Activated CD4-positive, alpha-beta T cell treated with anti-CD3 and anti-CD28 coated beads for 48 hours (primary cell): ENCODE measurements at places on chromosomes 1 and 21.

DNA sequence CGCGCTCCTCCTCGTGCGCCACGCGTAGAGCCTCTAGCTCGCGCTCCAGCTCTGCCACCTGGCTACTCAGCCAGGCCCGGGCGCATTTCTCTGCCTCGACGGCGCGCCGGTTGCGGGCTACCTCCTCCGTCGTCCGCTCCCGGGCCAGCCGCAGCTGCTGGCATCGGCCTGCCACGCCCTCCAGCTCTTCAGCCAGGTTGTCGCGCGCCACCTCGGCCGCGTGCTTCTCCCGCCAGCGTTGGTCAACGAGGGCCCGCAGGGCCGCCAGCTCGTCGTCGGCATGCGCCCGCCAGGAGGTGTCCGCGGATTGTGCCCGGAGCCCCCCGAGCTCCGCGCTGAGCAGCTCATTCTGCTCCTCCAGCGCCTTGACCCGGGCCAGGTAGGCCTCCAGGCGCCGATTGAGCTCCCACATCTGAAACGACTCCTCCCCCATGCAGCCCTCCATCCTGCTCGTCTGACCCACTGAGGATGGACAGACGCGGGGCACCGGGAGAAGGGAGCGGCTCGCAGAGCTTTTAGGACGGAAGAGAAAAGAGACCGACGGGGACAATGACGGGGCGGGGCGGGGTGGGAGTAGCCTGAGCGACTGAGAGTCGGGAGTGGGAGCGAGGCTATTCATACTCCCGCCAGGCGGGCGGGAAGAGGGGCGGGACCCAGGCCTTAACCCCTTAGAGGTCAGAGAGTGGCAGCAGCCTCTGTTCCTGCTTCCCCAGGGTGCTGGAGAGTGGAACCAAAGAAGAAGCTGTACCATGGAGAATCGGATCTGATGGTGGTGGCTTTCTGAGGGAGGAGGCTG lies at the start of gene NES:
Gene NES, minus strand, starts transcription at position 588 of the 796 bp plus-strand sequence. Its CDS starts 143 bp downstream, at position 445.
- no peak for DNase-seq

GRCh38 chr1:7582460-7582972 lies 188.6 kb upstream of the VAMP3 start:
- no peak for DNase-seq

DNA sequence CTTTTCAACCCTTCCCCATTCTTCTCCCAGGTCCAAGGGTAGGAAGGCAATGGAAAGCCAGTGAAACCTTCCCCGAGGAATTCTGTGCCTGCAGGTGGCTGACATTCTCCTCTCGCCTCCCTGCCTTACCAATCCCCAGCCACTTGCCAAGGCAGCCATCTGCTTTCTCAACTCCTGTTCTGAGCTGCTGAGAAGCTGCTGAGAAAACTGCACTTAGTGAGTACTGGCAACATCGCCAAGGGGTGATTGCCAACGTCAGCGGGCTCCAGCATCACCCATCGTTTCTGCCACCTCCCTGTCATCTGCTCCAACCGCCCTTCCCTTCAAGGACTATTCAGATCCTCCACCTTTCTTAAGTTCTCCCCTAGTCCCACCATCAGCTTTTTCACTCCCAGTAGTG lies 106.0 kb downstream of the PTPRU start:
- DNase-seq: no peak

DNA sequence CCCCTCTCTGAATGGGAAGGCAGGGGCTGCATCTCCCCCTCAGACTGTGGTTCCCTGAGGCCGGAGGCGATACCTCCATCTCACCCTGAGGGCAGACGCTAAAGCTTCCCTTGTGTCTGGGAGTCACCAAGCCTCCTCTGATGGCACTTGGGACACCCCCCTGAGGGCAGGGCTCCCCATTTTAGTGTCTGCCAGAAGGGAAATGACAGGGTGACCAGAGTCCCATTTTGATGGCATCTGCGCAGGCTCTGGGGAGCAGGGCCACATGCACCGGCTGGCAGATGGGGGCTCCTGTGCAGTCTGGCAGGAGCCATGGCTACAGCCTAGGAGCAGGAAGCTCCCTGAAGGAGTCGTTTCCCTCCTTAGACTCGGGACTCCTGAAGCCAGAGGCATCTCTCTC lies 1.7 kb downstream of the S100A2 start:
- no peak for DNase-seq

DNA sequence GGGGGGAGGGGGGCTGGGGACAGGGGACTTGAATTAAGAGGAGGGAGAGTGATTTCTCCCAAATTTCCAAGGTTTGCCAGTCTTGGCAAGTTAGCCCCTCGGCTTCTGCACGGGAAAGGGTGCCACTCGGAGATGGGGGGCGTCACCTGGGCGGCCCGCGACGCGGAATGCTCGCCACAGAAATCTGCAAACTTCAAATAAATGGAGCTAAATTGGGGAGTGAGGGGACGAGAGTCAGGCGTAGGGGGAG lies 885 bp upstream of the SSBP3 start:
- no peak for DNase-seq

DNA sequence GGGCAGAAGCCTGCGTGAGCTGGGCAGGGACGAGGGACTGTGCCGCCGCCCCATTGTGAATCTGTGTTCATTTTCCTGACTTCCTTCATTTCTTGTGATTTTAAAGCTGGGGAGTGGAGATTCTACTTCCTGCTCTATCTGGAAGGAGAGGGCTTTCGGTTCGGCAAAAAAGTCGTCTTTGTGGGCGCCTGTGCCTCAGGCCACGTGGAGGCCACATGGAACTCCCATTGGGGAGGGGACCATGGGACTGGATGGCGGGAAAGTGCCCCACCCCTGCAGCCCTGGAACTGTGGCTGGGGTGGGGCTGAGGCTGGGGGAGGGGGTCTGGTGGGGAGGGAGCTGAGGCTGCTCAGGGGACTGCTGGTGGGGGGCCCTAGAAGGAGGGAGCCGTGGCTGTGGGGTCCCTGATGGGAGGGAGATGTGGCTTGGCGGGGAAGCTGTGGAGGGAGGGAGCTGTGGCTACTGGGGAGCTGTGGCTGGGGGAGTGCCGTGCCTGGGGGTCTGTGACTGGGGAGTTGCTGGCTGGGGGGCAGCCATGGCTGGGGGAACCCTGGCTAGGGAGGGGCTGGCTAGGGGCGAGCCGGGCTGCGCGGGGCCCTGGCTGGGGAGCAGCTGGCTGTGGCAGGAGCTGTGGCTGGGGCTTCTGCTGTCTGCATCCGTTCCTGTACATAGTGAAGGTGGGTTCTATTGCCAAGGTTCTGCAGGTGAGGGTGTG lies 31.5 kb downstream of the COL18A1 start:
- DNase-seq: no peak

GRCh38 chr1:64755361-64755760 lies 10.5 kb downstream of the RAVER2 start:
- no peak for DNase-seq

- DNase-seq: no peak
Measured at GRCh38 chr21:17711896-17712295, 99.2 kb upstream of the BTG3 start.

DNA sequence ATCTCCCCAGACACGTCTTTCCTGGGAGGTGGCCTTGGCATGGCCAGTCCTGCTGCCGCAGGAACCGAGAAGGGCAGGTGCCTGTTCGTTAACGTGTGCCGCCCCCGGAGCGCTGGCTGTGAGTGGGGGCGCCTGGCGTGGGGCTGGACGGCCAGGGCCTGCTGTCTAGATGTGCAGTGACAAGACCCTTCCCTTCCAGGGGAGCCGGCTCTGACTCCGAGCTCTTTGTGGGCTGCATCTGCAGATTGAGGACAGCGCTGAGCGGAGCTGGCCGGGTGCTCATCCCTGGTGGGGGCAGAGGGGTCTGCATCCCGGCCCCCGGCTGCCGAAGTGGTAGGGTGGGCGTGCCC lies 13.0 kb downstream of the COL18A1 start:
- DNase-seq: no peak

GRCh38 chr1:32303997-32304622 lies 12.2 kb downstream of the HDAC1 start:
- no peak for DNase-seq

DNA sequence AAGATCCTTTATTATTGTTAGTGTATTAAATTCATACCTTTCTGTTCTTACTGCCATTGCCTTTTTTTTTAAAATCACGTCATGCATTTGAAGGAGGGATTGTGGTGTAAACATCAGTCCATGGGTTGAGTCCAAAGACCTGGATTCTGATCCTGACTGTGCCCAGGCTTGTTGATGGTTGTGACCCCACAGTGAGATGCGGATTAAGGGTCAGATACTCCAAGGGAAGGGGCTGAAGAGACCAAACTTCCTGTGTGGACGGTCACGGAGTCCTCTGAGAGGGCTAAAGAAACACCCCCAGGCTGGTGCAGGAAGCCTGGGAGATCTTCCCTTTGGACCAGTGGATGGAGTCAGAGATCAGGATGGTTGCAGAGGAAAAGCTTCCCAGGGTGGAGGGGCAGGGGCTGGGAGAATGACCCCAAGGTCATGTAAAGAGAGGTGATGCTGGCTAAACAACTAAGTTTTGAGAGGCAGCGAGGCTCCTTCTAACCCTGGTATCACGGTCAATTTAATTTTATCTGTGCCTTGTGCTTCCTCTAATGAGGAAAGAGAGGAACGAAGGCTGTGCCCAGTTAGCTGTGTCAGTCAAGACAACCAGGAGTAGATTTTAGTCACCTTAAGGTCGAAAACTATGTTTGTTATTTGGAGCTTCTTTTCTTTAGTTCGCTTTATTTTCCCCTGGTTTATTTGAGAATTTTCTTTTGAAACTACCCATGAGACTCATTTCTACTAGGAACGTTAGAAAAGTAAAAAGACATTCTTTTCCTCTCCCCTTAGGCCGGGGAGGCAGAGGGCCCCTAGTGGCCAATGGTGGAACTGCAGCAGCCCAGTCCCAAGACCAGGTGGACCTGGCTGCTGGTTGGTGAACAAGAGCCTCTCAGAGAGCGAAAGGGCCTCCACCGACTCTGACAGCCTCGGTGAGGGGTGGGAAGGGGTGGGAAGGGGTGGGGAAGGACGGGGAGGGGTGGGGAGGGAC lies 8.7 kb upstream of the GPR161 start:
- peak; percentile 92 for DNase-seq

DNA sequence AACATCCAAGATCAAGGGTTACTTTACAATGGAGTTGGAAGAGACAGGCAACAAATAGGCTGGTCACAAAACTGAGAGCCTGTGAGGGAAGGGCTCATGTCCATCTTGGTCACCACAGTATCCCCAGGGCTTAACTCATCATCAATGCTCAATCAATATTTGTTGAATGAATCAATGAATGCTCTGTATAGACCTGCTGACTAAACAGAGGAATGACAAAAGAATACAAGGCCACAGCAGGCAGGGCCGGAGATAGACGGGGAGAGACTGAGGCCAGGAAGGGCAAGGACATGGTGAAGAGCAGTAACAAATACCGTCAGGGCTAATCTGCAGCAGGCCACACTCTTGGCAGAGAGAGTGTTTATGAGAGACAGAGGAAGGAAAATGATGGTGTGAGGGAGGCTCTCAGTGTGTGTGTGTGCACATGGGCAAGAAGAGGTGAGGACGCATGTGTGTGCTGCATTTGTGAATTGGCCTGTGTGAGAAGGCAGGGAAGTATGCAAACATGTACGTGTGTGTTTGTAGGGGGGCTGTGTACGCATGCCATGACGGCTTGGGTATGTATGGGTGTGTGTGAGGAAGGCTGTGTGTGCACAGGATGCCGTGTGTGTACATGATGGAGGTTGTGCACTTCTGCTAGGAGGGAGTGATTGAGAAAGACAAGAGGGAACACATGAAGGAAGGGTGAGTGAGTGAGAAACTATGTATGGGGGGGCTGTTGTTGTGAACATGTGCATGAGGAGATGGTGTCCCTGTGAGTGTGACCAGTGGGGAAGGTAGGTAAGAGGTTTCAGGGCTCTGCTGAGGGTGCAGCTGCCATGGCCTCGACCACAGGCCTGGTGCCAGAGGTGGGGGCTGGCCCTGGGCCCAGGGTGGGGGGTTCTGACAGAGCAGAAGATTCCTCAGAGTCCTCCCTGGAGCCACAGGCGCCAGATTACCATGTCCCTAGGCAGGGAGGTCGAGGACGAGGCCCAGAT lies 15.4 kb downstream of the AHDC1 start:
- no peak for DNase-seq

- peak; percentile 32 for DNase-seq
Measured at GRCh38 chr1:36123356-36123755, 1.7 kb downstream of the COL8A2 start.

GRCh38 chr21:45848331-45848730 lies 133.2 kb upstream of the COL6A1 start:
- no peak for DNase-seq

- DNase-seq: no peak
Measured at GRCh38 chr1:53148123-53148522, 5.7 kb upstream of the SLC1A7 start.

DNA sequence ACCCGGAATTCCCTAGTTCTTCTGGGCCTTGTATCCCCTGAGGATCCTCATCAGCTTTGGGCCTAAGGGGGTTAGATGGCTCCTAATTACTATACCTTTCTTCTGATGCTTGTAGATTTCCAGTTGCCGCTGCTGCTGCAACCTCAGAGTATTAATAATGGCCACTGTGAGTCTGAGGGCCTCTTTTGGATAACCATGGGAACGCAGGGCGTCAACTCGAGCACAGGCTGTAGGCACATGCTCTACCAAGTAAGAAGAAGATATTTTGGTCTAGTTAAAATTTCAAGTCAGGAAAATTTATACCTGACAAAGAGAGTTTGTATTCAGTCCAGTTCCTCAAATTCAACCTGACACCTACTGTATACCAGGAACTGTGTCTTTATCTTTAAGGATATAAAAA lies 28.2 kb downstream of the UROD start:
- no peak for DNase-seq

DNA sequence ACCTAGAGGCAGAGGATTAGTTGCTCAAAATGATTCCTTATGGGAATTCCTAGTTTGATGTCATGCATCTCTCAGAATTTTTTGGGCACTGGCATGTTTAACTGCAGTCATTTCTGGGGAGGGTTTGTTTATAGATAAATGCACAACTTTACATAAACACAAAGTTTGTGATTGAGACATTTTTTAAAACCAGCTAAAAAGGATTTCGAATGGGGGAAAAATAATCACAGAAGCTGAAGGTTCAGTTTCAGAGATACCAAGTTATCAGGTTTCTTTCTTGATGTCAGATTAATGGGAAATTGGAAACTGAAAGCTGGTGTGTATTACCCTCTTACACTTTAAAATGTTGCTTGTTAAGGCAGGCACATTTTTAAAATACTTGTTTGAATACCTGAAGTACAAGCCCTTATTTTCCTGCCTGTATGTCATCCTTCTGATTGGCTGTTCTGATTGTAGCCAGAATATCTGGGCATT lies 72.1 kb downstream of the DISP1 start:
- DNase-seq: no peak

- DNase-seq: no peak
Measured at GRCh38 chr1:9309080-9309479, 16.4 kb downstream of the SPSB1 start.

DNA sequence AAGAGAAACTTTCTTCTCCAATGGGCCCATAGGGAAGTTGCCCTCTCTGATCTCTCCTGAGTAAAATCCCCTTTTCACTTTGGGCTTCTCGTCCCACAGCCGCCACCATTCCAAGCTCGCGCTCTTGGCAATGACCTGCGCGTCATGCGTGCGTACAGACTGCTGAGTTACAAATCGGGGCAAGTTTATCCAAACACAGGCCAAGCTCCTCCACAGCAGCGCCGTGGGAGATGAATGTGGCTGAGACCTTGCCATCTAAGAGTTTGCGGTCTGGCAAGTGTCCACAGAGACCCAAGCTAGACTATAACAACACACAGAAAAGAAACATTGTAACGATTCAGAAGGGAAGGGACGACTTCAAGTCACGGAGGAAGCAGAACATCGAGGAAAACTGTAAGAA lies 116.3 kb upstream of the SOD1 start:
- DNase-seq: no peak

- DNase-seq: no peak
Measured at GRCh38 chr1:76294482-76295194, 220.1 kb downstream of the ST6GALNAC3 start.
